ENCODE measurements at places on chromosomes 7 and 10.

DNA sequence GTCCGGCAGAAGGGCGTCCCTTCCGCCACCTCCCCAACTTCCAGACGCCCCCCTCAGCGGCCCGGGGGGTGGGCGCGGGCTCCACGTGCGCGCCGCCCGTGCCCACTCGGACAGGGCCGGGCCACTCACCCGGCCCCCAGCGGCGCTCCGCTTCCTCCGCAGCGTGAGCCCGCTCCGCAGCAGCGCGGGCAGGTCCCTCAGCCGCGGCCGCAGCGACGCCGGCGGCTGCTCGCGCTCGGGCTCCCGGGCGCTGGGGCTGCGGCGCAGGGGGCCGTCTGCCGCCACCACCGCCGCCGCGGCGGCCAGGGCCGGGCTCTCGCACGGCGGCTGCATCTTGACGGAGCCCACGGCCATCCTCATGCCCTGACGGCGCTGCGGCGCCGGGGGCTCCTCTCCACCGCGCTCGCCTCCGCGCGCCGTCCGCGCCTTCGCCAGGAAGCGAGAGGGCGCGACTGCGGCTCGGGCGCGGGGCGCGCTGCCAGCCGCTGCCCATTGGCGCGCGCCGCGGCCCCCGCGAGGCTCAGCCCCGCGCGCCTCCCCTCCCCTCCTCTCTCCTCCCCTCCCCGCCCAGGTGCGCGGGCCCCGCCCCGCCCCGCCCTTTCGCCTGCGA lies at the start of gene RAPGEF5:
Gene RAPGEF5 (minus strand): TSS at position 454 of the 610 bp plus-strand sequence. CDS start 94 bp downstream, at position 360.
- DNase-seq = no peak

GRCh38 chr7:142927949-142928348 lies 5.6 kb downstream of the TRPV5 start:
- DNase-seq = no peak

DNA sequence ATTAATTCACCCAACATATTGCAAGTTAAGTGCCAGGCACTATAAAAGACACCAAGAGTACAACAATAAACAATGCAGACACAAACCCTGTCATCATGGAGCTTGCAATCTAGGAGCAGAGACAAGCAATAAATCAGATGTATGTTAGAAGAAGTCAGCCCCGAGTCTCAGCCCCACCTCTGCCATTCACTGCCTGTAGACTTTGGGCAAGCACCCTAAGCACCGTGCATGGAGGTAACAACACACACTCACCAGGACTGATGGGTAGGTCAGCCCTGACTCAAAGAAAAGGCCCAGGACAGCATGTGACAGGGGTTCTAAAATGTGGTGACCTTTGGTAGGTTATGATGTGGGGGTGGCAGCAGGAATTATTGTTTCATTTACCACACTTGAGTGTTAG lies 49.3 kb upstream of the PLEKHA1 start:
- DNase-seq = no peak

GRCh38 chr10:194281-194680 lies 59.0 kb downstream of the ZMYND11 start:
- DNase-seq = no peak

DNA sequence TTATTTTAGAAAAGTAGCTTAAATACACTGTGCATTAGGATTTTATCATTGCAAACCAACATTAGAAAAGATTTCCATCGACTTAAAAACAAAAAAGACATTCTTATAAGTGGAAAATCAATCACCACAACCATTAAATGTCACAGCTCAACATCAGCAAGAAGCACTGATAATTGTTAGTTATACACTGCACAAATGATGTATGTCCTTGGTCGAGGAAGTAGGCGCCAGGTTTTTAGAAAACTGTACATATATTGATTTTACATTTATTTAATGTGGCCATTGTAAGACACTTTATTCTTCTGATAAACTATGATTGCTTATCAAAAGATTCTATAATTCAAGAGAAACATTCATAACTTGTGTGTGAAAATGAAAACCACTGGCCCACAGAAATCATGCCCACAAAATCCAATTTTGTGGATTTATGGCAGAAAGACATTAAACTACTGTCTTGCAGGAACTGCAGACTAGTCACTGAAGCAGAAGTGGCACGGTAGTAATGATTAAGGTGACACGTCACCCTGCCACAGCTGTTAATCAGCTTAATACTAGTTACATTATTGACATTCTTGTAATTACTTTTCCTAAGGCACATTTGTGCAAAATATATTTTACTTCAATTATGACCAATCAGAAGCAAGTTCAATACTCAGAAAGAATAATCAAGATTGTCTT lies 79.4 kb downstream of the VPS41 start:
- no peak for DNase-seq

GRCh38 chr10:21526188-21526859 lies 842 bp upstream of the SKIDA1 start:
- DNase-seq = no peak
